ENCODE measurements at places on chromosomes 5 and 9.

DNA sequence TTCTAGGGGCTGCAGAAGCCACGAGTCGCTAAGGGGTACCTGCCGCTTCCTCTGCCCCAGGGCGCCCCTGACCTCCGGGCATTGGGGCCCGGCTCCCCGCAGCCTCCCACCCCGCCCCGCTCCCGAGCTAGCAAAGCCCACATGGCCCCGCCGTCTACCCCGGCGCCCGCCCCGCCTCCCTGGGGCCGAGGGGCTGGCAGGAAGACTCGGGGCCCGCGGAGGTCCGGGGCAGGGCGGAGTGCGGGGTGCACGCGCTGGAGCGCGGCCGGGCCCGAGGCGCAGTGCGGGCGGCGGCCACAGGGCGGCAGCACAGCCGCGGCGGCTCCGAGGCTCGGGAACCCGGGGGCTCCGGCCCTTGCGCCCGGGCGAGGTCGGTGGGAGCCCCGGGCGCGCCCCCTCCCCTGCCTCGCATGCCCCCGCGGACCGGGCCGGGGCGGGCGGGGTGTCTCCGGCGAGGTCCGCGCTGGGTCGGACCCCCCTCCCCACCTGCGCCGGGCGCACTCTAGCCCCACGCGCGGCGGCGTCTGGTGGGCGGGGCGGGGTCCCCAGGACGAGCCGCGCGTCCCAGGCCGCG lies 6.7 kb downstream of the NRARP start:
- DNase-seq, result peak; percentile 82

- no peak for DNase-seq
Measured at GRCh38 chr5:158644301-158644700, 455.4 kb downstream of the EBF1 start.

- peak; percentile 77 for DNase-seq
Measured at GRCh38 chr9:131478421-131478868, 24.3 kb upstream of the POMT1 start.

DNA sequence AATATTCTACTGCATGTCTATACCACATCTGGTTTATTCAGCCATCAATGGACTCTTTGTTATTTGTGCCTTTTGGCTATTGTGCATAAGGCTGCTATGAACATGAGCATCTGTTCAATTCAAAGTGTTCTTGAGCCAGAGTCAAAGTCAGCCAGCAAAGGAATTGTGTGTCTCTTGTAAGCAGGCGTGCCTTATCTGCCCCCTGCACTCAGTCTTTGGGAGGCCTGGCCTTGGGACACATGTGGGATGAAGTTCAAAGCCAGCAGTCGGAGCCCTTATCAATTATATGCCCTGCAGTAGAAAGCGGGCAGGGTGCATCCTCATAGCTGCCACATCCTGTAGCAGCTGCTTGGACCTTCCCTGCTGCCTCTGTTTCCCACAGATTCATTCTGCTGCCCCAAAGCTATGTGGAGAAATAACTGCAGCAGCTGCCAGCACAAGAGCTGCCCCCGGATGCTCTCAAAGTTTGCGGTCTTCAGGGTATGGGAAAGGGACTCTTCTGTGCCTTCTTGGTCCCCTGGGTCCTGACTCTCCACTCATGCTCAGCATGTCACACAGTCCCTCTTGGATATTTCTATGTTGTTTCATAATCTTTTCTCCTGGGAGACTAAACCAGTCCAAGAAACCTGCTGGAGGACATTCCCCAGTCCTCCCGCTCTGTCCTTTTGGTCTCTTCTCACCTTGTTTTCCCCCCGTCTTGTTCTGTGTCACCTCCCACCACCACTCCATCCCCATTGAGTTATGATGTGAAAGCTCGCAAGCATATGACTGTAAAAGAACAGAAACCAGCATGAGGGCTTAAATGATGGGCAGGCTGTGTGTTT lies 35.9 kb downstream of the STOM start:
- no peak for DNase-seq

DNA sequence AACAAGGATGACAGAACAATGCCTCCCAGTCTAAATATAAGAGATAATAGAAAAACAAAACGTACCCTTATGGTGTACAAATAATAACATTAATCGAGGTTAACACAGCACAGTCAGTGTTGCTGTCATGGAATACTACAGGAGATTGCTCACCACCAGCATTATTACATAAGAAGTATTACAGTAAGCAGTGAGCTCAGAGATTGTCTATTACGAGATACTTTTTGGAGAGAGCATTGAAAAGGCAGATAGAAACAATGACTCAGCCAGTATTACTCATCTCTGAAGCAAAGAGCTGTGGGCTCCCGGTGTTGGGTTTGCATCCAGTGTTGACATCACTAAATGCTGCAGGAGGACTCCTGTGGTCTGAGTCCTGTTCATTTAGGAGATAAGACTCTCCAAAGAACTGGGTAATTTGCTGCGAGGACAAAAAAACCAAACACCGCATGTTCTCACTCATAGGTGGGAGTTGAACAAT lies 191.9 kb upstream of the SEMA6A start:
- no peak for DNase-seq

DNA sequence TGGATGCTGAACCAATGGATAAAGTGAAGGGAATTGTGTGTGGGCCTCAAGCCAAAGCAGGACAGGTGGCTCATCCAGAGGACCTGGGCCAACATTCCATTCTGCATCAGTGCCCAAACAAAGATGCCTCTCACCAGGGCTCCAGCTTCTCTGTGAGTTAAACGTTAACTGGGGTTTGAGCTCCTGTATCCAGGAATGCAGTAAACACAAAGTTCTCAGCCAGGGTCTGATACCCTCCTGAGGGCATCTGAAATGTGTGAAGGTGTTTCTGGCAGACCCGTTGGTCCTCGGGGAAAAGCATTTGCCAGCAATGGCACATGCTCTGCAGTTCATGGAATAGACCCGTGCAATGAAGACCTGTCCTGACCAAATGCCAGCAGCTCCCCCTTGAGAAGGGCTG lies 33.9 kb upstream of the AOPEP start:
- DNase-seq, result no peak

DNA sequence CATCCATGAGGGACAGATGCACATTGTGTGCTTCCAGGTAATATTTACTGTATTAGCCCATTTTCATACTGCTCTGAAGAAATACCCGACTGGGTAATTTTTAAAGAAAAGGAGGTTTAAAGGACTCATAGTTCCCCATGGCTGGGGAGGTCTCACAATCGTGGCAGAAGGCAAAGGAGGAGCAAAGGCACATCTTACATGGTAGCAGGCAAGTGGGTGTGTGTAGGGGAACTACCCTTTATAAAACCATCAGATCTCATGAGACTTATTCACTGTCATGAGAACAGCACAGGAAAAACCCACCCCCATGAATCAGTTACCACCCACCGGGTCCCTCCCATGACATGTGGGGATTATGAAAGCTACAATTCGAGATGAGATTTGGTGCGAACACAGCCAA lies 148.8 kb upstream of the FBXL17 start:
- no peak for DNase-seq

Data from ecto neural progenitor cell (in vitro differentiated cells).